Esophagus mucosa (tissue), 1 donor: ENCODE measurements at places on chromosomes 3 and 15. TPM values are rescaled to one million over a fixed set of nuclear protein-coding genes. Genes with fewer than 3 reads are reported as not detected.

TRAT1 gene
- total RNA-seq, result 0.20 TPM

RTP3 gene
- not detected for total RNA-seq

ALDH1A2 gene
- 1.8 TPM for total RNA-seq

CSPG4 gene
- total RNA-seq, result 1.9 TPM

P2RY12 gene
- total RNA-seq, result not detected

OXTR gene
- 0.16 TPM for total RNA-seq

ZNF860 gene
- 2.9 TPM for total RNA-seq

A4GNT gene
- total RNA-seq, result not detected

SLC49A4 gene
- 10.3 TPM for total RNA-seq

GUCA1C gene
- not detected for total RNA-seq

LRRIQ4 gene
- total RNA-seq, result not detected

ZNF620 gene
- total RNA-seq, result 0.56 TPM

LYZL4 gene
- not detected for total RNA-seq

ANKRD63 gene
- not detected for total RNA-seq

ACOX2 gene
- total RNA-seq, result 14.3 TPM

KNG1 gene
- total RNA-seq, result not detected

SPATA12 gene
- total RNA-seq, result not detected

DNAJC19 gene
- 34.4 TPM for total RNA-seq

PAK6 gene
- total RNA-seq, result 25.3 TPM

GRAMD1C gene
- total RNA-seq, result 5.0 TPM

GOLGA6L10 gene
- total RNA-seq, result 3.9 TPM

CEP152 gene
- 4.5 TPM for total RNA-seq

SIN3A gene
- 28.5 TPM for total RNA-seq

GJD2 gene
- total RNA-seq, result not detected

MYO5C gene
- 19.7 TPM for total RNA-seq

PFKFB4 gene
- 8.3 TPM for total RNA-seq

UACA gene
- total RNA-seq, result 33.4 TPM

SCN10A gene
- not detected for total RNA-seq

ZSCAN29 gene
- 15.4 TPM for total RNA-seq

PRRT3 gene
- 0.56 TPM for total RNA-seq

SNTN gene
- total RNA-seq, result not detected

ADAMTSL3 gene
- total RNA-seq, result 1.4 TPM

HOMER2 gene
- 26.3 TPM for total RNA-seq

CHMP2B gene
- 34.2 TPM for total RNA-seq

ZIC1 gene
- 0.36 TPM for total RNA-seq
